ENCODE measurements at places on chromosomes 3 and 15.

DNA sequence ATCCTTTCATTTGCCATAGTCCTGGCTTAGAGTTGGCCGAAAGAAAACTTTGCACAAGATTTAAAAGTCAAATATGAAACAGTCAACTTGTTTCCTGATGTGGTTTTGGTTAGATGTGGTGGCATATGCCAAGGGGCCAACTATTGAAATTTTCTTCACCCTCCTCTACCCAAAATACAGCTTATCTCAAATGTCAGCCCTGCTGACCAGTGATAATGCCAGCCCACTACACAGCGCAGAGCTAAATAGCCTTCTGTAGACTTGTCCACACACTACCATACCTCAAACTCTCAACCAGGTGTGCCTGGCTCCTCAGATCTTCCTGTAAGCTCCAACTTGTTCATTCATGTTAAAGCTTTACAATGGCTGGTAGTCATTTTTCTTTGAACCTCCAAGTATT is 368.5 kb upstream of the STAC start:
- no peak for DNase-seq

GRCh38 chr3:194235160-194235559 is 99.2 kb downstream of the HES1 start:
- no peak for DNase-seq

DNA sequence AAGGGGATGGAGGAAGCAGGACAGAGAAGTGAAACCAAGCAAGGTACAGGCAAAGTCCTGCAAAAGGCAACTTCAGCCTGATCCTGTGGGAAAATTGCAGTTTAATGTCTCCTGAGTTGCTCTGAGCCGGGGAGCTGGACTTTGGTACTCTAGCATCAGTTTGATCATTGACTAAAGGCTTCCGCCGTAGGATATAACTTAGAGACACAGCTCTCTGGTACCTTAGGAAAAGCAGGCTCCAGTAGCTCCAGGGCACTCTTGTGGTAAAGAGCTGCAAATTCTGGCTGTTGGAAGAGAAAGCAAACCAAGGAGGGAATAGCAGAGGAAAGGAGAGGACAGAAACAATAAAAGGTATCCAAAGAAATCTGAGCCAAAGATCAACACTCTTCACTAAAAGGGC is 521.1 kb downstream of the PLOD2 start:
- DNase-seq, result no peak

GRCh38 chr3:66991459-66991858 is 6.6 kb upstream of the KBTBD8 start:
- DNase-seq, result no peak

DNA sequence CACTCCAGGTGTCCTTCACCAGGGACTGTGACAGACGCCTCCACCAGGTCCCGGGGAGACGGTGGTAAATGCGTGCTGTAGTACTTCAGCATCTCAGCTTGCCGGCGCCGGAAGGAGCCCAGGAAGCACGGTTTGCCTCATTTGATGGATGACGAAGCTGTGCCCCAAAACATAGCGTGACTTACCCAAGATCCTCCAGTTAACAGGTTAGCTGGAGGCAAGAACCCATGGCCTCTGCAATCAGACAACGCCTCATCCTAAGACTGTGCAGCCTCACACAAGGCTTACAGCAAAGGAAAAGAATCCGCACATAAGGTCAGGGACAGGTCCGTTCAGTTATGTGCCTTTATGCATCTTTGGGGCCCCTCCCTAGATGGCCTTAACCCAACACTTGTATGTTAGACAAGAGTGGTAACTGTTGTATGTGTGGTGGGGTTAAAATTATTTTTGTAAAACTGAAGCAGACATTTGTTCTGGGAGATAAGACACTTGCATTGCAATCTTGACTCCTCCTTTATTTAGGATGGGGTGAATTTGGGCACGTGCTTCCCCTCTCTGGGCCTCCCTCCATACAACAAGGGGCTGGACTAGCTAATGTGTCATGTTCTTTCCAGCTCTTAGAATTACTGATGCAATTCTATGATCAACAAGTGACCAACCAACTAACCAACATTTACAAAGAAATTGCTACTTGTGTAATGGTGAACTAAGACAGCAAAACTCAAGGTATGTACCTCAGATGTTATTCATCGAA is 39.4 kb downstream of the VGLL4 start:
- no peak for DNase-seq
